Stimulated activated CD8-positive, alpha-beta memory T cell treated with anti-CD3 and anti-CD28 coated beads, Interleukin-2, amount 100 ng/mL, for 1 hour (primary cell): ENCODE measurements at places on chromosomes 5 and 9.

- no peak for DNase-seq
These were observed at the start of gene IRX1 for GRCh38 chr5:3595006-3595961. TSS of gene IRX1 (plus strand) at chr5:3595832. CDS start at chr5:3596106, 274 bp downstream.

GRCh38 chr5:172115541-172115982 lies 72.5 kb downstream of the STK10 start:
- no peak for DNase-seq

GRCh38 chr9:123637606-123637944 lies 281.6 kb downstream of the CRB2 start:
- DNase-seq = no peak

DNA sequence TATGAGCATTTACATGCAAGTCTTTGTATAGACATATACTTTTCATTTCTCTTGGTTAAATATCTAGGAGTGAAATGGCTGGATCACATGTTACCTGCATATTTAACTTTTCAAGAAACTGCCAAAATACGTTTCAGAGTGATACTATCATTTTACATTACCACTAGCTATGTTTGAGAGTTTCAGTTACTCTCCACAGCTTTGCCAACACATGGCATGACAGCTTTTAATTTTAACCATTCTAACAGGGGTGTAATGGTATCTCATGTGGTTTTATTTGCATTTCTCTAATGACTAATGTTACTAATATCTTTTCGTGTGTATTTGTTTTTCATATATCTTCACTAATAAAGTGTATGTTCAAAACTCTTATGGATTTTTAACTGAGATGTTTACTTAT lies 99.8 kb downstream of the DTWD2 start:
- no peak for DNase-seq

GRCh38 chr5:78824831-78825281 lies 160.3 kb downstream of the ARSB start:
- no peak for DNase-seq

DNA sequence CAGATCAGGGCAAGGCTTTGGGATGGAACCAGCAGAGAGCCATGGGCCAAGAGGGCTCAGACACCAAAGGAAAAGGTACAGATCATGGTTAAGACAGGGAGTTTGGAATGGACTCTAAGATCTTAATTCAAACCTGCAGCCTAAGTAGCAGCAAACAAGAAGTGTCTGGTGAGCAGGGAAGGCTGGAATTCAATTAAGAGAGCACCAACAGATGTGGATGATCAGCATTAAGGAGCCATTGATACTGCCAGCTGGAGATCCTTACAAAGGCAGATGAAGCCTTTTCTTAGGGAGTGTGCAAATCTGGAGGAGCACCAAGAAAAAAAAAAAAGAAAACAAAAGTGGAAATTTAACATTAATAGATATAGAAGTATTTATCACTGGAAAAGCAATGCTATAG lies 516.8 kb downstream of the RASEF start:
- no peak for DNase-seq

GRCh38 chr5:1037123-1037670 lies 28.6 kb downstream of the NKD2 start:
- DNase-seq = no peak

GRCh38 chr9:125513668-125514413 lies 193.2 kb downstream of the MAPKAP1 start:
- DNase-seq = no peak

DNA sequence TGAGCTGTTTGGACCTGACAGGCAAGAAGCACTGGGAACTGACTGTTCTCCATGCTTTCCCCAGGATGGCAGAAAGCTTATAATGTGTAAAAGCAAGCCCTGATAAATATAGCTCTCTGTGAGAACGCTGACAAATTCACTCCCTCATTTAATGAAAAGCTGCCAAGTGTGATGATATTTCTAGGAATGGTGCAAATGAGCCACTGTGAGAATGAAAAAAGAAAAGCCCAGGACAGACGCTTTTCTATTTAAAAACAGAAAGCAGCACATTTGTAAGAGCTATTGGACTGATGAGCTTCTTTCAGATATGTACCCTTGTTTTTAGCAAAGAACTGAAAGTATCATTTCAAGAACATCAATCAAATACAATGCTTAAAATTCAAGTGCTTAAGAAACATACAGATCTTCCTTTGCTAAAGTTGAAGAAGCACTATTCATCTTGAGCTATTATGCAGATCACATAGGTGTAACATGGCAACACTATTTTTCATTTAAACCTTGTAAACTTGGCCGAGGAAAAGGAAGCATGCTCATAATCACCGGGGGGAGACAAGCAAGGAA lies 842.6 kb upstream of the ACO1 start:
- no peak for DNase-seq

- no peak for DNase-seq
These were observed 28.3 kb downstream of the BARHL1 start for GRCh38 chr9:132610661-132611060.

- no peak for DNase-seq
These were observed 249.2 kb upstream of the POU5F2 start for GRCh38 chr5:93990504-93991070.

- no peak for DNase-seq
These were observed 27.1 kb downstream of the UBE2QL1 start for GRCh38 chr5:6475626-6476312.

- DNase-seq = no peak
These were observed 25.9 kb upstream of the IDNK start for GRCh38 chr9:83596899-83597504.

- no peak for DNase-seq
These were observed 59.5 kb downstream of the EGFLAM start for GRCh38 chr5:38317868-38318267.

GRCh38 chr5:139847091-139847490 lies 51.5 kb downstream of the PSD2 start:
- DNase-seq = no peak

DNA sequence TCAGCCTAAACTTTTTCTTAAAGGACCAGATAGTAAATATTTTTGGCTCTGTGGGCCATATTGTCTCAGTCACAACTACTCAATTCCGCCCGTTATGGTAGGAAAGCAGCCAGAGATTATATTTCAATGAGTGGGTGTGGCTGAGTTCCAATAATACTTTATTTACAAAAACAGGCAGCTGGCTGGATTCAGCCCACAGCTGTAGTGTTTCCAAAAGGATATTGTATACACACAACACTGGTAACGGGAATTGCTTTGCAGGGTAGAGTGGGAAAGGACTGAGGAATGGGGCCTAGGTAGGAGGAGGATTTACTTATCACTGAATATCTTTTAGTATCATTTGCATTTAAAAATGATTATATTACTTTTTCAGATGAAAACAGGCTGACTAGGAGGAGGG lies 21.0 kb downstream of the GCNT4 start:
- DNase-seq = no peak

- no peak for DNase-seq
These were observed 51.5 kb upstream of the ATP10B start for GRCh38 chr5:160903551-160903950.

GRCh38 chr5:14901462-14902051 lies 30.0 kb upstream of the ANKH start:
- DNase-seq = no peak

- DNase-seq = no peak
These were observed 48.5 kb upstream of the ANKRD55 start for GRCh38 chr5:56281489-56282165.

DNA sequence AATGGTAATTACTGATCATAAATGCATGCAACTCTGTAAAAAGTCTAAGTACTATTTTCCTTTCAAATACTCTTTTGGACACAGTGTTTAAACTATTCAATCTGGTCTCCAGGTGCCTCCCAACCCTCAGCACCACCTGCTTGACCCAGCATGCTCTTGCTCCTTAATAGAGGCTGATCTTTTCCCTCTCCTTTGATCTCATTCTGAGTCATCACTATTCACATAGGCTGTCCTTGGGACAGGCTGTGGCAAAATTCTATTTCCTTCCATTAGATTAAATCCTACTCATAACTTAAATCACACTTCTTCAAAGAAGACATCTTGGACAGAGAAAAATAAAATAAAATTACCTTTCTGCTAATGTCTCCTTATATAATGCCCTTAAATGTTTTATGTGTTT lies 199.4 kb upstream of the ST8SIA4 start:
- no peak for DNase-seq

GRCh38 chr5:159465604-159466003 lies 135.3 kb upstream of the IL12B start:
- no peak for DNase-seq

DNA sequence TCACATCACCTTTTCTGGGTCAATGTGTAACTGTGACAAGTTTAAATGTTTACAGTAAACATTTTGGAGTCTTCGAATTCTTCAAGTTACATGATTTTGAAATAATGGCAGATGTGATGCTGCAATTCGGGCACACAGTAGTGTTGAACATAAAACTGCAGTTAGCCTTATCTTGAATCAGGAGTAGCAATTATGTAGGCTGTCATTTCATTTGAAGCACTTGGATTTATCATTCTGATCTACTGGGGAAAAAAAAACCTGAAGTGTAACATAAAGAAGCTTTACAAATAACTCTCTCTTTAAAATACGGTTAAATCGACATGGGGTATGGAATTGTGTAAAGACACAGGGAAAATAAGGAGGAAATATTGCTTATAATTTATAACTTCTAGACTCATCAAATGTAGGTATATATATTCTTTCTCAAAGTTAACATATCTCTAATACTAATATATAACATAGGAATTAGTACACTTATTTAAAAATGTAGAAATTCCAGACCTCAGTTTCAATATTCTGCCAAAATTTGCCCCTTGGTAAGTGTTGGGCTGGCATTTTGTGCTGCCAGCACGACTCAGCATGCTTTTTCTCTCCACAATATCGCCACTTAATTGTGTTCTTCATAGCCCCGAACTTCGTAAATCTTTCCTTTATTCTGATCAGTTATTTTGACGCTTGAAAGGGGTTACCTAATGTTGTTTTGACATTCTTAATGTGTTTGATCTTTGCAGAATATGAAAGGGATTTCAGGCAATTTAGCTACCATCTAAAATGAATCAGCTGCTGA lies 226.7 kb downstream of the PRR16 start:
- DNase-seq = no peak

DNA sequence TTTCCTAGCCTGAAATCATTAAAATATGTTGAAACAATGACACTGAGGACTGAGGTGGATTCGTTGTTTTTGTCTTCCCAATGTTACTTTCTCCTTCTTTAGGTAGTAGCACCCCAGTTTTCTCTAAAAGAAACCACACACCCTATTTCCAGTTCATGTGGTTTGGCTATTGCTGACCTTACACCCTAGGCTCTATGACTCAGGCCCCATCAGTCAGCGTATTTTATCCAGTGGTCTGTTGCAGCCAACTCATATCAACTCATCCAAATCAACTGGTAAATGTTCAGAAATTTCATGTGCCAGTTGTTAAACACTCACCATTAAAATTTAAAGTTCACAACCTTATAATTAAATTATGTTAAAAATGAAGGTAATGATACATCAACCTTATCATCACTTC lies 44.6 kb upstream of the NFIB start:
- no peak for DNase-seq

DNA sequence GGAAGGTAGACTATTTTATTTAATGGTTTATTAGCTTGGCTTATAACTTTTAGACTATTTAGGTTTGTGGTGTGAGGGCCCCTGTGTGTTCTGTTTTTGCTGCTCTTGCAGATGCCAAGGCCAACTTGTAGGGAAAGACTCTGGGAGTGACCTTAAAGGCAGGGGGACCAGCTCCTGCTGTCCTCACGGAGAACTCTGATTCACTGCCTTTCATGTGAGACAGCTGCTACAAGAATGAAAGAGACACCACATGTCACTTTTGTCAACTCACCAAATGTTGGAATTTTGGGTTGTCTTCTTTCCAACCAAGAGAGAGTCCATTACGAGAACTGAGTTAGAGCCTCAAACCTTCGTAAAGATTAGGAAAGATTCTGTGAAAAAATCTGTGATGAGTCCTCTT lies 258.3 kb upstream of the ADAMTSL1 start:
- DNase-seq = no peak

- no peak for DNase-seq
These were observed at the start of gene NREP for GRCh38 chr5:111756581-111757354. TSS of gene NREP (minus strand) at chr5:111757194. CDS start at chr5:111755772, 1,422 bp downstream.

GRCh38 chr5:66993882-66994281 lies 202.7 kb downstream of the CD180 start:
- DNase-seq = no peak

- DNase-seq = no peak
These were observed 75.1 kb downstream of the MRPS27 start for GRCh38 chr5:72244862-72245371.

- DNase-seq = no peak
These were observed 6.0 kb downstream of the LRRC8A start for GRCh38 chr9:128887914-128888350.

GRCh38 chr9:117191504-117192261 lies 223.2 kb downstream of the ASTN2 start:
- DNase-seq = no peak

GRCh38 chr9:7174884-7175283 lies 417.1 kb downstream of the KDM4C start:
- no peak for DNase-seq

- DNase-seq = no peak
These were observed 48.2 kb downstream of the CDK5RAP2 start for GRCh38 chr9:120531683-120532300.

GRCh38 chr9:88011005-88011766 lies 36.9 kb upstream of the CDK20 start:
- no peak for DNase-seq

- DNase-seq = no peak
These were observed 13.4 kb upstream of the CCL27 start for GRCh38 chr9:34675869-34676268.

DNA sequence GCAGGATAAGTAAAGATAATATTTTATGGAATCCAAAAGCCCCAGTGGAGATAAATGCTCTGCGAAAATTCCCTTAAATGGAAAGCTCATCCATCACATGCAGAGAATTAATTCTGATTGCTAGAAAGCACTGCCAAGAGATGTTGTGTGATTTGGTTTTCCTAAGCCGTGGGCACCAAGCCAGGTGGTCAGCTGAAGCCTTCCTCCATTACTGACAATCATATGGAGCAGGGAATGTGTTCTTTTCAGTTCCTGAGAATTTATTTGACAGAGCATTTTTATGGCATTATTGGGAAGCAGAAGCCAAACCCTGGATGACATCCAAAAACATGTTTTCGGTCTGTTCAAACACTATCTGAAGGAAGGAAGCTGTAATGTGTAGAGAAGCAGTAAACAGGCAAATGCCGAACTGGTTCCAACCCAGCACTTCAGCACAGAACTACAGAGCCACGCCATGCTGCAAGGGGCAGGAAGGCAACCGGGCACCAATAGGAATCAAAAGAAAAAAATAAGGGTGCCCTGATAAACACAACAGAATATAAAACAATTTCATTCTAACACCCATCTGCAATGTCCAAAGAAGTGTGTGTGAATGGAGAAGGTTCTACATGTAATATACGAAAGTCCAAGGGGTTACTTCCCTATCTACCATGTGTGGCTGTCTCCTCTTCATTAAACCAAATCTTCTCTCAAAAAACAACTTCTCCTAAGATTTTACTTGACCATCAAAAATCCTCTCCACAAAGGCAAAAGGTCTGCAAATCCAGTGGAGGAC lies 12.3 kb downstream of the ARSB start:
- DNase-seq = no peak

- no peak for DNase-seq
These were observed 449.8 kb downstream of the ARHGEF28 start for GRCh38 chr5:74075501-74076484.

GRCh38 chr5:104556957-104557356 lies 994.4 kb upstream of the NUDT12 start:
- no peak for DNase-seq

- DNase-seq = no peak
These were observed 75.7 kb upstream of the FCN2 start for GRCh38 chr9:134804871-134805270.
